ENCODE measurements at places on chromosomes 16 and 17.

GRCh38 chr17:53270936-53271335 lies 551.8 kb upstream of the KIF2B start:
- DNase-seq, result no peak

DNA sequence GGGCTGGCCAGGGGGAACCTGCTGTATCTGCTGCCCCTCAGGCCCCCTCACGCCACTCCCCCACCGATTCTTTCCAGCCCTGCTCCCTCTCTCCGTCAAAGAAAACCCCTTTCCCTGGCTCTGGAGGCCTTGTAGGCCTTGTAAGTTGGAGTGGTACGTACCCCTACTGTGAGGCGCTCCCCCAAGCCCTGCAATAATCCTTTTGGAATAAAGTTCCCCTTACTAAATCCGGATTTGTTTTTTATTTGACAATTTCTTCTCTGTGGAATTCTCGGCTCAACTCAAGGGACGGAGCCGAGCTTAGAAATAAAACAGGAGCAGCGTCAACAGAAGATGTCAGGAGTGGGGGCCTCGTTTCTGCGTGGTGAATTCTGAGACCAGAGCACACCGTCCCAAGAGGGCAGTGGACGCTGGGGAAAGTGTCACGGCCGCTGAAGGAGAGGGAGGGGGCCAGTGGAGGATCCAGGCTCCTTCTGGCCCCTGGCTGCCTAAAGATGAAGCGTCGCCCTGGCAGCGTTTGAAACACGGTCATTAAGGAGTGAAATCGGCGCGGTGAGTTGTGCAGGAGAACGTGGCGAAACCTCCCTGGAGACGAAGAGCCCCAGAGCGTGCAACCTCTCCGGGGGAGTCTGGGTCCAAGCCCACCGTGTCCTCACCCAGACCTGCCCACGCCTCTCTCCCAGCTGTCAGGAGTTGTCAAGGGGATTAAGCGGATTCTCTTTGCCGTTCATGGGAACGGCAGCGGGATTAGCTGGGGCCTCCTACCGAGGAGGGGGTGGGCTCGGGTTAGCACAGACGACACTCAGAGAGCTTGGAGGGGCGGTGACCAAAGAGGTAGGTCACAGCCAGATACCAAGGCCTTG lies 47.0 kb downstream of the SLC7A5 start:
- DNase-seq, result no peak

- DNase-seq, result no peak
Observed at GRCh38 chr16:24589997-24590396, 50.6 kb downstream of the RBBP6 start.

- no peak for DNase-seq
Observed at GRCh38 chr16:49867796-49868668, 12.1 kb upstream of the ZNF423 start.

DNA sequence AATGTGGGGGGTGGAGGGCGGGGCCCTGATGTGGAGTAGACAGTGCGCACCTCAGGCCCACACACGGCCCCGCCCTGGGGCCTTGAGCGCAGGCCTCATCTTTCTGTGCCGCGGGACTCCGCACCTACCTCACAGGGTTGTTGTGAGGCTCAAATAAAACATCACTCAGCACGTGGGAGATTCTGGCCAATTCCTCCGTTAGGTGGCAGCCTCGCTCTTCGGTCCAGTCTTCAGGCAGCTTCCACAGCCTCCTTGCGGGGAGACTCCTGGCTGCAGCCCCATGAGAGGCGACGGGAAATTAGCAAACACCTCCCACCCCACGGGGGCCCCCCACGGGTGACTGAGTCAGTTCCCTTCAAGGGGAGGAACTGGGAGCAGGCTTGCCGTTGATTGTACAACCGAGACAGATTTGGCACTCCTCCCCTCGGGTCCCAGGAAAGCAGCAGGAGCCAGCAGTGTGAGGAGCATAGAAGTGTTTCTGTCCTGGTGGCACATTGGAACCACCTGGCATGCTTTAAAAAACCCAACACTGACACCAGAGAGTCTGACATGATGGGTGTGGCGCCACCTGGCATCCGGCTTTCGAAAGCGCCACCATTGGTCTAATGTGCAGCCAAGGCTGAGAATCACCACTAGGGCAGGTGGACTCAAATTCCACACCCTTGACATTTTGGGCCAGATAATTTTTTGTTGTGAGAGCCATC lies 7.6 kb downstream of the MRM1 start:
- DNase-seq, result no peak

GRCh38 chr17:73879987-73880386 lies 235.7 kb upstream of the SDK2 start:
- DNase-seq, result no peak

DNA sequence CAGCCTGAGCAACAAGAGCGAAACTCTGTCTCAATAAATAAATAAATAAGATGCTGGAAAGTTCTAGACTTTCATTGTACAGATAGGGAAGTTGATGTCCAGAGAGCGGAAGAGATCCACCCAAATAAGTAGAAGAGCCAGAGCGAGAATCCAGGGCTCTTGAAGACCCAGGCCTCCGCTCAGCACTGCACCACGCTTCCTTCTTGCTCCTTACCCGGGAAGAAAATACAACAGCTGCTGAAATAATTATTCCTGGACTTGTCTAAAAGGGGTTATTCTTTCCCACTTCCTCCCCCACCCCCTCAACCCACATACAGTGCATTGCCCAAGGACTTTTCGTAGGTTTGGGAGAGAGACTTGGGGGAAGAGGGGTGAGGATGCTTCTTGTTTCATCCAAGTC lies 26.7 kb downstream of the CDK5RAP3 start:
- DNase-seq, result no peak

- no peak for DNase-seq
Observed at GRCh38 chr16:86041807-86042206, 142.8 kb downstream of the IRF8 start.

DNA sequence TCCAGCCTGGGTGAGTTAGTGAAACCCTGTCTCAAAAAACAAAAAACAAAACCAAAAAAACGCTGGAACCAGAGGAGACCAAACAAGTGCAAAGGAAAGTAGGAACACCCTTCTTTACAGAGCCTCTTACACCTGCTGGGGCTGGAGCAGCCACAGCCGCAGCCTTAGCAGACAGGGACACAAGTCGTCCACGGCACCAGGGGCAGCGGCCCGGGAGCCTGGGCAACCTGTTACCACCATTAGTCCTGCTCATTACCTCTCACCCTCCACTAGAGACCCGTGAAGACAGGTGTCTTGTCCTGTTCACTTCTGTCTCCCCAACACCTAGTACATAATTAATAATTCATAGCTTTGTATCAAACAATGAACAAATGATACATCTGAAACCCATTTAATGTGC lies 83.6 kb downstream of the C16orf78 start:
- DNase-seq, result no peak

DNA sequence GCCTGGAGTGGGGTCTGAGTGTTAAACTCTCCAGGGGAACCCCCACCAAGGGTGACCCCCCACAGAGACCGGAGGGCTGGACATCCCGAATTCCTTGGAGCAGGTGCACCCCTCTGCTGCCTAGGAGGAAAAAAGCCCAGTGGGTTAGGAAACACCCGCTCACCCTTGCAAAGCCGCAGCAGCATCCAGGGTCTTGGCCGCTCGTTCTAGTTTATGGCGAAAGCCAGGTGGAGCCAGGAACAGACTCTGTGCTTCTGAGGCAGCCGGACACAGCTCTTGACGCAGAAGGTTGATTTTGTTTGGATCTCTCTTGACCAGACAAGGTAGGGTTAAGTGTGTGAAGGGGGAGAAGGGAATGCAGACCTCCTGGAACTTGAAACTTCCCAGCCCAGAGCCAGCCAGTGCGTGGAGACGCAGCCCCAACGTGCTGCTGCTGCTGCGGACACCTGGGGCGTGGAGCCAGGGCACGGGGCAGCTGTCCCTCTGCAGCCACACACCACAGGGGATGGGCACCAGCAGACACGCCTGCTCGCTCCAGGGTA lies 154.5 kb downstream of the LAT start:
- DNase-seq, result no peak

- DNase-seq, result no peak
Observed at GRCh38 chr17:43175213-43176118, 4.5 kb downstream of the NBR1 start.

GRCh38 chr16:2467528-2468232 lies 3.4 kb upstream of the NTN3 start:
- no peak for DNase-seq

DNA sequence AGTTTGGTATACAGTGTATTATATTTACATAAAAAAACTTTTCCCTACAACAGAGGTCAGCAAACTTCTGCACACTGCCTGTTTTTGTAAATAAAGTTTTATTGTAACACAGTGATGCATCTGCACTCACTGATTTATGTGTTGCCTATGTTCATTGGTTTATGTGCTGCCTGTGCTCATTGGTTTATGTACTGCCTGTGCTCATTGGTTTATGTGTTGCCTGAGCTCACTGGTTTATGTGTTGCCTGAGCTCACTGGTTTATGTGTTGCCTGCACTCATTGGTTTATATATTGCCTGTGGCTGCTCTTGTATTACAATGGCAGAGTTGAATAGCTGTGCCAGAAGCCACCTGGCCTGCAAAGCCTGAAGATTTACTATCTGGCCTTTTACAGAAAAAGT lies 81.6 kb downstream of the MYH11 start:
- no peak for DNase-seq

DNA sequence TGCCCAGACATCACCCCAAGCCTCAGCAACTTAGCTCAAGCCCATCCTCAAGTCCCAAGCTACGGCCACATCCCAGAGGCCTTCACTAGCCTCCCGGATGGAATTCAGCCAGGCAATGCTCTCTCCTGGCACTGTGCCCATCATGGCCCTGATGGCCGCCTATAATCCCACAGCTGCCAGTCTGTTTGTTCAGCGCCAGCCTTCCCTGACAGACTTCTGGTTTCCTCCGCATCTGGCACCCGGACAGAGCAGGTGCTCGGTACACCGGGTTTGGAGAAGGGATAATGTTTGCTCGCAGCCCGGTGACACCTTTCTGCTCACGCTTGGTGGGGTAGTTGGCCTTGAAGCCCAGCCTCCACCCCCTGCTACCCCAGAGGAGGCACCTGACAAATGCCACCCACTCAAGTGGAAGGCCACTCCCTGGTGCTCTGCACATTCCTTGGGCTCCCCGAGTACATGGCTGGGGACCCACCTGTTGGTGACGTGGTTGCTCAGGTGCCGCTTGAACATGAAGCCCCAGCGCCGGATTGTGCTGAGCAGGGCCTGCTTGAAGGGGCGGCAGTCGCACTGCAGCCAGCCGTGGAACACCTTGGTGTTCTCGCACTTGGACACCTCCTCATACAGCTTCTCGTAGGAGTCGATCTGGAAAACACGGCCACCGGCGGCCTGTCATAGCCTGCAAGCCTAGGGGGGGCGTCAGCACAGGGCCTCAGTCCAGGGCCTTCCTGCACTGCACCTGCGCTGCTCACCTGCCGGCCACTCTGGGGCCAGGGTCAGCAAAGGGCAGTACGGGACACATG lies 47.1 kb downstream of the DNAH17 start:
- DNase-seq, result no peak

GRCh38 chr16:13767215-13767614 lies 152.7 kb upstream of the ERCC4 start:
- no peak for DNase-seq

DNA sequence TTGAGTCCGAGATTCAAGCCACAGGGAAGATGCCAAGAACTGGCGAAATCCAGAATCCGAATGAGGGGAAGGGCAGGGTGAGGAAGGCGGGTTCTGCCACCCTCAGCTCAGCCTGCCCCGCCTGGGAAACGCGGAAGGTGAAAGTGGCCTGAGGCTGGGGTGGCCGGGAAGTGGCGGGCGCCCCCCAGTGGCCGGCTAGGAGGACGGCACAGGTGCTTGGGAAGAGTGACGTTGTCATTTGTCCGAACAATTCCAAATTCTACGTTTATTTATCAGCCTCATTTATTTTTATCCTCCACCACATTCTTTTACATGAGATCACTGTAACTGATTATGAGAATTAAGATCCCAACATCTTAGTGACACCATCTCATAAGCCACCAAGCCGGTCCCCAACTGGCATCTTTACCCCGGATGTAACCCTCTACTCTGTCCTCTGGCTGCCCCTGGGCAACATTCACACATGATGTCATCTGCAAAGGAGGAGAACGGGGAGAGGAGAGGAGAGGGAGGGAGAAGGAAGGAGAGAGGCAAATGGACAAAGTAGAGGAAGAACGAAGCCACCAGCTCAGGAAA lies 21.3 kb downstream of the SRCIN1 start:
- DNase-seq, result peak; percentile 42

GRCh38 chr16:85709766-85710585 lies 21.2 kb upstream of the GINS2 start:
- no peak for DNase-seq

- no peak for DNase-seq
Observed at GRCh38 chr16:80948886-80949493, 57.7 kb downstream of the CMC2 start.

DNA sequence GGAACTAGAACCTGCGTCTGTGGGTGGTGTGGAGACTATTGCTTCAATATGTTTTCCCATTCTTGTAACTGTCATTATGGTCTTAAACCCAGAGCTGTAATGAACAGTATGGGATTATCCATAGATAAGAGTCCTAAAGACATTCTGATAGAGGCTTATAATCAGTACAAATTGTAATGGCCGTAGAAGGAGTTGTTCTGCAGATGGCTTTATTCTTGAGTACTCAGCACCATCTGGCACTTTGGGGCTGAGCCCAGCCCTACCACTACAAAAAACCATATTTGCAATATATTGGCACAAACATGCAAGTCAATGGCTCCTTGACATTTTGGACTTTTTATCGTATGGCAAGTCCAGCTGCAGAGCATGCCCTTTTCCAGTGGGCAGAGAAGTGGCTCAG lies 150.0 kb downstream of the HS3ST4 start:
- DNase-seq, result no peak

DNA sequence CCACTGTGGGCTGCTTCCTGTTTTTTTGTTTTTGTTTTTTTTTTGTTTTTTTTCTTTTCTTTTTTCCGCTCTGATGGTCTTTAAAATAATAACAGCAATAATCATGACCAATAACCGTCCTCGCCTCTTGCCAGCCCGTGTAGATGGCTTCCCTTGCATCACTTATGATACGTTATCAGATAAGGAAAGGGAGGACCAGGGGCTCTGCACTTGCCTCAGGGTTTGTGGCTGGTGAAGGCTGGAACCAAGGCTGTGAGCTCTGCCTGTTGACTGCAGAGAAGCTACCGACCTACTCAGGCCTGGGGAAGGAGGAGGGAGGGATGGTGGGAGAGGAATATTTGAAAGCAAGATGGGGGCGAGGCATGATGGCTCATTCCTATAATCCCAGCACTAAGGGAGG lies 114.0 kb upstream of the SDK2 start:
- no peak for DNase-seq

DNA sequence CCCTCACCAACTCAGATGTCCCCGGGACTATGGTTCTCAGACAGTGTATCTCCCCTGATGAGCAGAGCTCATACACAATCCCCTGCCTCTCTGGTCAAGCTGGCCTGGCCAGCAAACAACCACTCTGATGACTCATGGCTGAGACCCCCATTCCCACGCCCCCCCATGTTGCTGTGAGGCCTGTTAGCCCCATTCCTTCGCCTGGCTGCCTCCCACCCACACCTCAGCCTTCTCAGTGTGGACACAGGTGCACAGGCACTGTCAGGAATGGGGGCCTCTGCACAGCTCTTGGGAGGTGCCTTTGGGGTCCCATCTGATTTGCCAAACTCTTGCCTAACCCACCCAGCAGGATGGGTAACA lies 80.2 kb downstream of the CNGB1 start:
- DNase-seq, result no peak

All from activated naive CD4-positive, alpha-beta T cell (primary cell).